ENCODE measurements at places on chromosomes 12 and 14.

GRCh38 chr14:25132732-25133422, 82.9 kb upstream of the STXBP6 start:
- peak; percentile 58 for DNase-seq

DNA sequence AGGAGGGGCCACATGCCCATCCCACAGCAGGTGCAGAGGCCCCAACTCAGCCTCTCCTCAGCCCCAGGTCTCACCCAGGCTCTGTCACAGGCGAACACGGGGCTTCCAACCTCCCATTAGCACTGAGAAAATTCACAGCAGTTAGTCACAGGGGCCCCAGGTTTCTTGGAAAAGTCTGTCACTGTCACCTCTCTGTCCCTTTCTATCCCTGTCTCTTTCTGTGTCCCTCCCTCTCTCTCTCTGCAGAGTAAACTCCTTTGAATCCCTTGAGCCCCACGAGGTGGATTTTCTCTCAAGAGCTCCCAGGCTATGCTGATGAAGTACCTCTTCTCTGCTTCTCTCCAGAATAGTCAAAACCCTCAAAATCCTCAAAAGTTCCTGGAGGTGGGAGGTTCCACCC, 14.0 kb upstream of the ENDOU start:
- no peak for DNase-seq

- no peak for DNase-seq
Observed at GRCh38 chr12:93202688-93203087, 175.0 kb upstream of the NUDT4 start.

DNA sequence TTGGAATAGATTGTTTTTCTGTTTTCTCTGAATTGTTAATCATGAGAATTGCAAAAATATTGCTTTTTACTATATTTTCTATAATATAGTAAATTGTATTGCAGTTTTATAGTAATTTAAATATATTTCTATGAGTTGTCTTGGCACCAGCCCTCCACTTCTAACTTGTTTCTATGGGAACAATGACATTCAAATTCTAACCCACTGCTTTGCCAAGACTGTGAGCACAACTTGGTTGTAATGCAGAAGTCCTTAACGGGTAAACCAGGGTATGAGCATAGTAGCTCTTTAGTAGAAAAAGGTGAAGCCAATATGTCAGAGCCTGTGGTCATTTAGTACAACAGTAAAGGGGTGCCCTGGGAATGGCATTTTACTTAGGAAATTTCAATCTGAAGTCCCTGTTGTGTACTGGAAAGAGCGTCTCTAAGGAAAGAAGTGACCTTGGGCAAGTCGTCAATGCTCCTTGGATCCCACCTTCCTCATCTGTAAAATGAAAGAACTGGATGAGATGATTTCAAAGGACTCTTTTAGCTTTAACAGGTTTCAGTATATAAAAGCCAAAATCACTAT, 283.3 kb downstream of the ATP23 start:
- DNase-seq, result no peak

GRCh38 chr12:49276304-49277290, 11.7 kb downstream of the TUBA1C start:
- no peak for DNase-seq

DNA sequence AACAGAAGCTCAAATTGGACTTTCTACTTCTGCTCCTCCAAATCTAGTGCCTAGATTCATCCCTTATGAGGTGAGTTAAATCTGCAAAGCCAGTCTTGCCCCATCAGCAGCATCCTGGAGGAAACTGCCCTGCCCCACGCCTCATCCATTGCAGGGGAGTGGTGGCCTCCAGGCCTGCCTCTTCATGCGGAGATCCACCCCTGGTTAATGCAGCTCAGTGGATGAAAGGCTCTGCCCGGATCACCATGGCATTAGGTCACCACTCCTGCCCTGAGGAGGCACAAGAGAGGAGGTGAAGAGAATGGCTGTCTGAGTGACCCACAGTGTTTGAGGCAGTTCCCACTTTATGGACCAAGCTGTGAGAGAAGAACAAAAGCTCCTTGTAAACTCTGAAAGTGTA, 218.1 kb downstream of the C12orf75 start:
- DNase-seq, result no peak

DNA sequence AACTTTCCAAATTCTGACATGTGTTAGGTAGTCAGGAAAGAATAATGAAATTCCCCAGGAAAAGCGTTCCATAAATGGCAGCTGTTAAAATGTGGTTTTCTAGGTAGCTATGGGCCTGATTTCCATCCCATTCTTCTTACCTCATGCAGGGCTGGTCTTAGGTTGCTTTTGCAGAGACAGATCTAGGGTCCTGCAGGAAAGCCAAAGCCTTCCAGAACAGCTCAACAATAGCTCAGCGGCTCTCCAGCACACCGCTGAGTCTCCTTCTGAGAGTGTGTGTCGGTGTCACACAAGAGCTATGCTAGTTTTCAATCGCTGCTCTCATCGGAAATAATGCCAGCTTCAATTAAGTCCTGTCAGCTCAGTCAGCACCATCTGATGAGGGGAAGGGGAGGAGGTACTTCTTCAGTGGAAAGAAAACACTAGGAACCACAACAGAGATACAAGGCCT, 106.7 kb downstream of the TMEM30B start:
- DNase-seq, result no peak

DNA sequence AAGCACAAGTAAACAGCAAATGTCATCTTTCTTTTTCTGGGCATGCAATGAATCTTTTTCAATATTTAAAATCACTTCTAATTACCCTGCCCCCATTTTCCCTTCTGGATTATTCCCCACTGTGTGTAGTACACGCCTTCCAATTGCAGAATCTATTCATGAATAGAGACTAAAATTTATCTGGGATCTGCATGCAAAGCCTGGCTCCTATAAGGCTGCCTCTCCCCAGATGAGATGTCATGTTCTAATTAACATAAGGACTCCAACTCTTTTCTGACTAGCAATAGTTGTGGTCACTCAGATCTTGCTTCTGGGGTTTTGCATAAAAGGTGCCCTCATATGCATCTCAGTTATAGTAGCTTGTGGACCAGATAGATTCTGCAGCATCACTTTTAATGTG, 473.5 kb downstream of the BTG1 start:
- DNase-seq, result no peak

GRCh38 chr12:43277651-43278540, 274.1 kb downstream of the ADAMTS20 start:
- DNase-seq, result no peak

DNA sequence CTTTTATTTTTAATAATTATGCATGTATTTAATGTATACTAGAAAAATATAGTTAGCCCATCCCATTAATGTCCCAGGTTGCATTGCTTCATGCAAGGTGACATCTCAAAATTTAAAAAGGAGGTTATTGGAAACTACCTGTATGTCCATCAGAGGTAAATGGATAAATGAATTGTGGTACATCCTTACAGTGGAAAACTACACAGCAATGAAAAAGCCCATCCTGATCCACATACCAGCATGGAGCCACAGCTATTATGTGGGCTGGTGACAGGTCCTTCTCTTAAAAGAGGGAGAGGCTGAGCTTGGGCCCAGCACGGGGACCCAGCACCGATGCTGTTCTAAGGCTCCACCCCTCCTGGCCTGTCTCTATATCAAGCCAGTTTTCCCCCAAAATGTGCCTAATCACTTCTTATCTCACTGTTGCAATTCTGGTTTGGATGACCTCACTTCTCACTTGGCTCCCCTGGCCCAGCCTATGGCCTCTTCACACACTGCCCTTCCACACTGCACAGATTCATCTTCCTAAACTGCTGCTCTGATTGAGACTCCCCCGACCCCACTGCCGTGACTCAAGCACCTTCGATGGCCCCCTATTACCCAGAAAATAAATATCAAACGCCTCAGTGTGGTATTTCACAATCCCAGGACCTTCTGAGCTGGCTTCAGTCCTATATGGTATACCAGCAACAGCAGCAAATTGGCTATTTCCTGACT, 97.1 kb upstream of the NCOR2 start:
- DNase-seq, result no peak

DNA sequence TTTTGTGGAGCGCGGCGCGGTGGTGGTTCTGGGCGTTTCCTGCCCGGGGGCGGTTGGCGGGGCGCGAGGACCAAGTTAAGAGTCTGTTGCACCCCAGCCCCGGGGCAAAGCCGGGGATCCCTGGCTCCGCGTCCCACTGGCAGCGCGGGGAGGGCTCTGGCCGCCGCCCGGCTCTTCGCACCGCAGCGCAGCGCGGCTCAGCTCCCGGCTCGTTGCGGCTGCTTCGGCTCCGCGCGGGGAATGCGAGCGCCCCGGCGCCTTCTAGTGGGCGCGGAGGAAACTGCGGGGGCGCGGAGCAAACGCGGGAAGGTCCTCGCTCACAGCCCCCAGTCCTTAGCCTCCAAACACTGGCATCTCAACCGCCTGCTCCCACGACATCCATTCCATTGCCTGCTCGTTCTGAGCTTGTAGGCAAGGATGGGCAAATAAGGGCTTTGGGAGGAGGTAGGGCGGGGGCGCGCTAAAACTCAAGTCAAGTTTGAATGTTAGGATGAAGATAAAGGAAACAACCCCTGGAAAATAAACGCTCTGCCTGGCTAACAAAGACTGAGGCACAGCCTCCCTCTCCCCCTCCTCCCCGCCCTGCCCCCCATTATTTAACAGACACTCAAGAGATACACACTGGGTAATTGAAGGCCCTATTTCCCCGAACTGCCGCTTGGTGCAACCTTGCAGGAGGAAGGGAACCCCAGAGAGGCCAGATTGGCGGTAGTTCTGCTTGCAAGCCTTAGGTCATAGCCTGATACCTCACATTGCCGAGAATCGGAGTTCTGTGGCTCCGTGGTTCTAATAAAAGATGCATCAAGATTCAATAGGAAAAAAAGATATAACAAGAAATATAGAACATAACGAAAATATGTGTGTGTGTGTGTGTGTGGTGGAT, at the start of gene B4GALNT1:
Gene B4GALNT1, minus strand, starts transcription at position 244 of the 883 bp plus-strand sequence. CDS start 1,069 bp downstream, outside the sequence.
- peak; percentile 21 for DNase-seq

DNA sequence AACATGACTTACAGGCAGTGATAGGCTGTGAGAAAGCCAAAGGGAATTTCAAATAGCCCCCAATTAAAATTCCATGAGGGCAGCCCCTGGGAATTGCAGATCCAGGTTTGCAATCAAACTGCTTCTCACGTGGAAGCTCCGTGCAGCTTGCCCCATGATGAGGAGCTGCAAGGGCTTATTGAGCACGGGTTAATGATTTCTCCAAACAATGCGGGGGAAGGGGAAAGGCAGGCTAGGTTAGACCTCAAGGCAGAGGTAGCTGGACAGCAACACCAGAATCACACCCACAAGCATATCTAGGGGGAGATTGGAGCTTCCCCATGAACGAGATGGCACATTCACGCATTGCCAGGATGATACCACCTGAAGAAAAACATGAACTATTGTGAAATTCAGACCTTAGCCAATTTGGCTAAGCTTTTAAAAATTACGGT, 5.0 kb upstream of the DUSP6 start:
- DNase-seq, result no peak

DNA sequence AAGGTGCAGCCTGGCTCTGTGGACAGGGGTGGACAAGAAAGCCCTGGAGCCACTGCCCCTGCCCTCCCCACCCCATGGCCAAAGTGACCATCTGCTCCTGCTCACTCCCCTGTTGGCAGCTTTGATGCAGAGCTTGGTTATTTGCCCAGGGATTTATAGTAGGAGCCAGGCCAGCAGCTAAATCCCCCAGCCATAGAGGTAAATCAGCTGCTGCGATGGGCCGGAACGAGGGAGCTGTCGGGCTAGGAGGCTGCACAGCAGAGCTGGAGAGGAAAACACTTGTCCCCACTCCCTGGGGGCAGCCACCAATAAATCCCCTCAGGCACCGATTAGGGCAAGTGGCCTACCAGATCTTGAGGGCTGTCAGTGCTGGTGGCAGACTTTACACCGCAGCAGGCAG, 26.0 kb downstream of the SMUG1 start:
- DNase-seq, result no peak

GRCh38 chr12:24561882-24562770, 386.8 kb downstream of the BCAT1 start:
- DNase-seq, result no peak

- DNase-seq, result no peak
Observed at GRCh38 chr12:120235369-120236323, 29.9 kb downstream of the PXN start.

DNA sequence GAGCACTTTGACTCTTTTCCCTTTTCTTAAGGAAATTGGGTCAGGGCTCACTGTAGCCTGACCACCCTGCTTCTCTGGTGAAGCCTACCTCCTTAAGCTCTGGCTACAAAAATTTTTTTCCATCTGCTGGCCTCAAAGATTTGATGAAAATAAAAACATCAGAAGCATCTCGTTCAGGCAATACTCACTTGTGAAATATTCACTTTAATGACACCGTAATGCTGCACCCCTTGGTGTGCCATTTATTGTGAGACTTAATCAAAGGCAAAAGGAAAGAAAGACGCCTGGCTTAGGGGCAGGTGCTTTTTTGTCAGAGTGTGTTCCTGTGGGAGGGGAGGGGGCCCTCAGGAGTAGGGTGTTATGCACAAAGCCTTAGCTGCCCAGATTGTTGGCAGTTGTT, 155.0 kb upstream of the TMPO start:
- DNase-seq, result no peak

DNA sequence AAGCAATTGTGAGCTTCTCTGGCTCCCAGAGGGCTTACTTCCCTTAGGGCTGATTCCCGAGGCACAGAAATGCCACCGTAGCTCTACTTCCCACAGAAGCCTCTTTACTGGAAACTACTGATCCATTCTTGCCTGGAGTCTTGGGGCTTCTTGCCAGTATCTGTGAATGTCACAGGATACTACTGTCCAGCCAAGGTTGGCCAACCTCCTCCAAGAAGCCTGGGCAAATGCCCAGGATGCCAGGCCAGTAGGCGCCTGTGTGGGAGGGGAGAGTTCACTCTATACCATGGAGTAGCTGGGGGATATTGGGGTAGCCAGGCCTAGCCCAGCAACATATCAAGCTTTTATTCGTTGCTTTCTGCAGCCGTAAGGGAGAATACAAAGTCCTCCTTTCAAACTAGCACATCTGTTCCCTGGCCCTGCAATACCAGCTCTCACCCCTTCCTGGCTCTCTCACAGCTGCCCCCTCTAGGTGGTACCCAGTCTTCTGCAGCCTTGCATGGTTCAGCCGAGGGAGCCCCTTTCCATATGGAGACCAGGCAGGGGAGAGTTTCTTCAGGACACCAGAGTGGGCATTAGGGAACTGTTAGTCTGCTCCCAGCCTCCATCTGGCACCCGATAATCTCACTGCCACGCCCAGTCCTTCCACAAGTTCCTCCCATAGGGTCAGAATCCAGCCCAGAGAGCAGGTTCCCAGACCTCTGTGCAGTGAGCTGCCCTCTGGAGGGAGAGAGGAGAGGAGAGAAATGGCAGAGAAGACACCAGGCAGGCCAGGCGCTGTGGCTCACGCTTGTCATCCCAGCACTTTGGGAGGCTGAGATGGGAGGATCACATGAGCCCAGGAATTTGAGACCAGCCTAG, 24.3 kb upstream of the PLEK2 start:
- no peak for DNase-seq

GRCh38 chr12:18979401-18980126, 150.0 kb upstream of the PLEKHA5 start:
- DNase-seq, result no peak

GRCh38 chr14:54556535-54556934, 10.4 kb upstream of the SAMD4A start:
- no peak for DNase-seq

GRCh38 chr12:123229051-123229450, 3.9 kb downstream of the MPHOSPH9 start:
- no peak for DNase-seq

All from DMS 273 treated with DMSO at 0.1 percent for 48 hours (cell line).